Regular cardiac myocyte (primary cell): ENCODE measurements at places on chromosomes 2 and 18. TPM values are rescaled to one million over a fixed set of nuclear protein-coding genes. Genes with fewer than 3 reads are reported as not detected.

C18orf54 gene
- total RNA-seq, result 3.1 and 9.8 TPM in 2 replicates

CPS1 gene
- 27.4 and 40.3 TPM in 2 replicates for total RNA-seq

IGFBP5 gene
- 363 and 386 TPM in 2 replicates for total RNA-seq

KLHL30 gene
- 1.7 and 9.9 TPM in 2 replicates for total RNA-seq

FEV gene
- not detected in 2 replicates for total RNA-seq

WBP1 gene
- total RNA-seq, result 39.1 and 58.9 TPM in 2 replicates

GIGYF2 gene
- total RNA-seq, result 53.3 and 58.3 TPM in 2 replicates

TMEM18 gene
- total RNA-seq, result 16.3 and 21.1 TPM in 2 replicates

SGPP2 gene
- under 0.01 and 0.28 TPM in 2 replicates for total RNA-seq

GPR39 gene
- 2.3 and 2.8 TPM in 2 replicates for total RNA-seq

SERPINB7 gene
- 0.28 and 0.38 TPM in 2 replicates for total RNA-seq

TBR1 gene
- total RNA-seq, result under 0.01 TPM in 1 of 2 replicates, not detected in the other

CAPN13 gene
- total RNA-seq, result under 0.01 TPM in 1 of 2 replicates, not detected in the other

KATNAL2 gene
- total RNA-seq, result 0.96 and 2.5 TPM in 2 replicates

KLHL29 gene
- 2.9 and 3.4 TPM in 2 replicates for total RNA-seq

PKDCC gene
- 25.1 and 64.5 TPM in 2 replicates for total RNA-seq

MYO5B gene
- 0.28 and 0.38 TPM in 2 replicates for total RNA-seq

INSIG2 gene
- total RNA-seq, result 17.1 and 25.7 TPM in 2 replicates

IL1RL2 gene
- 1.7 and 2.3 TPM in 2 replicates for total RNA-seq

CFAP221 gene
- under 0.01 TPM in 2 replicates for total RNA-seq

RAB11FIP5 gene
- total RNA-seq, result 33.0 and 41.7 TPM in 2 replicates

SULT1C2 gene
- total RNA-seq, result under 0.01 and 0.85 TPM in 2 replicates

SGO2 gene
- 3.7 and 28.6 TPM in 2 replicates for total RNA-seq

MBOAT2 gene
- 64.5 and 92.6 TPM in 2 replicates for total RNA-seq

LPIN2 gene
- total RNA-seq, result 25.7 and 38.6 TPM in 2 replicates

ALLC gene
- under 0.01 TPM in 1 of 2 replicates, not detected in the other for total RNA-seq

XDH gene
- total RNA-seq, result 0.28 and 0.38 TPM in 2 replicates

STON1 gene
- 3.6 and 20.0 TPM in 2 replicates for total RNA-seq

IL37 gene
- total RNA-seq, result not detected in 2 replicates

SPRED2 gene
- total RNA-seq, result 11.6 and 17.4 TPM in 2 replicates
